ENCODE measurements at places on chromosomes 7 and 10. TPM values are rescaled to one million over a fixed set of nuclear protein-coding genes. Genes with fewer than 3 reads are reported as not detected.

DNA sequence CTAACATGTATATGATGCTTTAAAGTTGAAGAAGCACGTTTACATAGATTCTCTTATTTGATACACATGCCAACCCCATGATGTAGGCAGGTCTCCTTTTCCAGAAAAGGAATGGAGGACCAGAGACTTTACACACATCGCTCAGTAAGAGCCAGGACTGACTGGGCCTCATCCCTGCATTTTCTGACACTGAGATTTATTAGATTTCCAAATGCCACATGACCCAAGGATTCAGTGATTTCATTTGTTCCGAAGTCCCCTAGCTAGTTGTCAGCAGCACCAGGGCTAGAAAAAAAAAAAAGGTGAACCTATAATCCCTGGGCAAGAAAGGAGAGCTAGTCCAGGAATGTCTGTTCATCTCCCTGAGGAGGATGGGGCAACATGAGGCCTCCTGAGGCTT is 143.3 kb upstream of the AGK start:
- DNase-seq, result no peak

DNA sequence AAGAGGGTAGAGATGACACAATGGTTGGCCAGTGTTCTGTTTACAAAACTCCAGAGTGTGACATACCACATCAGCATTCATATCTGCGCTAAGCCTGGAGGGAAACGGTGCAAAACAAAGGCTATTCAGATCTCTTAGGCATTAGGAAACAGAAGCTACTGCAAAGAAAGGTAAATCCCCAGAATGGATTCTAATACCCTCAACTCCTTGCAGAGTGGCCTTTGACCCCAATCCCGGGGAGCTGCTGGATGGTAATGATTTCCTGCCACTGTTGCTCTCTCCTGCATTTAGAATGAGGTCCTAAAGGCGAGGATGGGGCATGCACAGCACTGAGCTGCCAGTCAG is 65.2 kb downstream of the AOAH start:
- DNase-seq, result no peak

DNA sequence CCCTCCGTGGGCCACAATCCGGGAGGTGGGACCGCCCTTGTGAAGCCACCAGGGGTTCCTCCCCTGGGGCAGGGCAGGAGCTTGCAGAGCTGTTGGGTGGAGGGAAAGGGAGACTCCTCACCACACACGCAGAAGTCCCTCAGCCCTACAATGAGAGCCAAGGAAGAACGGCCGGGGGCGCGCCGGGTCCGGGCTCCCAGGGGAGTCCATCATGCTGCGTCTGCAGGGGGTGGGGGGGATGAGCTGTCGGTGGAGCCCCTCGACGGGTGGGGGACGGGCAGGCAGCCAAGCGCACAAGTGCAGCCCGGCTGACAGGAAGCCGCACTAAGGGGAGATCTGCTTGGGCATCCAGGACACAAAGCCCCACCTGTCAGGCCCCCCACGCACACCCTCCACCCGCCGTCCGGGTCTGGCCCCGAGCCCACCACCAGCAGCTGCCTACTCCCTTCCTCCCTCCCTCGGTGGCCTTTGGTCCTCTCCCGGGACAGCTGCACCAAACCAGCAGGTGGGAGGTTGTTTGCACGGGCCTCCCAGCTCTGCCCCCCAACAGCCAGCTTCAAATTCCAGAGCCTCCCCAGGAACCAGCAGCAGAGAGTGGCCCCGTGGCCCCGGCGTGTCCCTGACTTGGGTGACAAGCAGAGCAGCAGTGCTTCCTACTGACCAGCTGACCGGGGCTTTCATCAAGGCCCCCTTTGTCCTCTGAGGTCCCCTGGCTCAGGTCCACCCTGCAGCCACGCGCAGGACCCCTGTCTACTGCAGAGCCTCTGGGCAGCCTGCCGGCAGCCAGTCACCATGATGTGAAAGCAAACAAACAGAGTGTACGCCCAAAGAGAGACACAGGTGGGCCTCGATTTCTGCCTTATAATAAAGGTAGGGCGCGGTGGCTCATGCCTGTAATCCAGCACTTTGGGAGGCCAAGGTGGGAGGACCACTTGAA is 50.3 kb downstream of the HIP1 start:
- DNase-seq, result no peak

- DNase-seq, result no peak
Measured at GRCh38 chr10:91884536-91884935, 24.8 kb downstream of the FGFBP3 start.

GRCh38 chr7:28076423-28077200 is 104.0 kb downstream of the JAZF1 start:
- no peak for DNase-seq

- DNase-seq, result no peak
Measured at GRCh38 chr10:107028236-107028635, 136.3 kb downstream of the SORCS1 start.

DNA sequence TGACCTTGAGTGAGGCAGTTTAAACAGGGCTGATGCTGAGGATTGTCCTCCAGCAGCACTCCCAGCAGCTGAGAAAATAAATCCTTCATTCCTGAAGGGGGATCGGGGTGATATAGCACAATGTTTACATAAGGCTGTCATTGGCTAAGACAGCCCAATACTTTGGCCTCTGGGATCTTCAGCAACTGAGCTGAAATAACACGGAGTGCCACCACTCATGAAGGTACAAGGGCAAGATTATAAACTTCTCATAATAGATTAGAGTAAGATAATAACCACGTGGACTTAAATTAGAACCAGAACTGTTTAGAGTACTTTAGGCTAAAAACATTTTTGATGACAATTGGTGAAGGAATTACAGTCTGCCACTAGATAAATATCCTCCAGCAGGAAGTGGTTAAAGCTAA is 70.0 kb upstream of the PAPSS2 start:
- no peak for DNase-seq

- DNase-seq, result no peak
Measured at GRCh38 chr10:42482411-42482810, 156.0 kb downstream of the ZNF33B start.

- DNase-seq, result no peak
Measured at GRCh38 chr7:33233659-33234058, 104.3 kb downstream of the BBS9 start.

The CALCR gene
- not detected for total RNA-seq

The AKR1D1 gene
- total RNA-seq, result not detected

The C7orf57 gene
- total RNA-seq, result 0.92 TPM

The NAT16 gene
- total RNA-seq, result not detected

The XRCC2 gene
- total RNA-seq, result 15.8 TPM

The SUV39H2 gene
- total RNA-seq, result 30.8 TPM

The SPDYE8 gene
- total RNA-seq, result not detected

The CALML3 gene
- total RNA-seq, result not detected

The NKX1-2 gene
- not detected for total RNA-seq

The FAM25G gene
- not detected for total RNA-seq
